ENCODE measurements at places on chromosomes 7 and 10.

DNA sequence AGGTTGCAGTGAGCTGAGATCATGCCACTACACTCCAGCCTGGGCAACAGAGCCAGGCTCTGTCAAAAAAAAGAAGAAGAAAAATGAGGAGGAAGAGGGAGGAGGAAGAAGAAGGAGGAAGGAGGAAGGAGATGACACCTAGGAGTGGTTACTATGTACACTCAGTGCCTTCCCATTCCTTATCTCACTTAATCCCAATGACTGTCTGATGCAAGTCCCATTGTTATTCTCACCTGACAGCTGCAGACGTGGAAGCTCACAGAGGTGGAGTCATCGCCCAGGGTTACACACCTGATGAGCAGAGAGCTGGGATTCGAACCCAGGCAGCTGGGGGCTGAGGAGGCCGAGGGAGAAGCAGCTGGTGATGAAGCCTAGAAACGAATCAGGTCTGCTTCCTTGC is 258.8 kb downstream of the SNX10 start:
- no peak for DNase-seq

DNA sequence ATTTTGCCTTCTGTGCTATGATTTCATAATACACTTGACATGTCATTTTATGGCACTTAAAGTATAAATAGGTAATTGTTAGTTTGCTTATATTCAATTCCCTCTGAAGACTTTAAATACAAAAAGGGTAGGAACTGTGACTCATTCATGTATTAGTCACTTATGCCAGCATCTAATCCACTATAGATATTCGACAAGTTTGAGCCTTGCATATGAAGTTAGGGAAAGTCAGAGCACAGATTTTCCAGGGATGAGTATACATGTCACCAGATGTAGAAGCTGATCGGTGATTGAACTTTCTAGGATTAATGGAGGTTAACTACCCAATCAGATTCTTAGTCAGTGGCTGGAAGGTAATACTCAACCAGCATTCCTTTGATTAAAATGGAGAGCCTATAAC is 1321.5 kb downstream of the XPNPEP1 start:
- DNase-seq: no peak

DNA sequence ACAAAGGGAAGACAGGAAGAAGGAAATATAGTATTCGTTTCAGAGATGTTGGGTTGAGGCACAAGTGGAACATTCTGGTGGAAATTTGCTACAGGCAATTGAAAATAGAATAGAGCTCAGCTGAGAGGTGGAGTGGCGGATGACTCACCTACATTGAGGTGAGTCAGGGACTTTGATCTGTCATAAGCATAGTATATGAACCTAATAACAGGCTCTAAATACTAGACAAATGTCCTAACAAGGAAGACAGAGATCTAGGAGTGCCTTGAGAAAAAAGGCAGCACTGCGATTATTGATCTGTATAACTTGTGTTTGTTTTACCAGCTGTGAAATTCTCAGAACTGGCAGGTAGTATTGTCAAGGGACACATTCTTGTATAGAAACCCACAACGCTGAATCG is 907 bp upstream of the IFRD1 start:
- peak; percentile 32 for DNase-seq

- no peak for DNase-seq
Measured at GRCh38 chr10:23364378-23364777, 19.8 kb upstream of the C10orf67 start.

GRCh38 chr10:29253690-29254029 is 35.2 kb upstream of the LYZL1 start:
- DNase-seq: no peak

- peak; percentile 30 for DNase-seq
Measured at GRCh38 chr10:63120554-63120953, 12.6 kb upstream of the NRBF2 start.

GRCh38 chr7:128409596-128410450 is at the start of gene IMPDH1:
TSS of gene IMPDH1 (minus strand) at chr7:128409982. CDS start at chr7:128409901, 81 bp downstream.
- peak; percentile 74 for DNase-seq

GRCh38 chr10:43861966-43862751 is 213.5 kb upstream of the ZNF32 start:
- peak; percentile 94 for DNase-seq

- DNase-seq: no peak
Measured at GRCh38 chr7:98784216-98784785, 85.5 kb downstream of the TMEM130 start.

GRCh38 chr10:59702347-59702746 is 7.3 kb downstream of the SLC16A9 start:
- no peak for DNase-seq

GRCh38 chr7:110061387-110061786 is 1029.5 kb upstream of the LRRN3 start:
- DNase-seq: no peak

DNA sequence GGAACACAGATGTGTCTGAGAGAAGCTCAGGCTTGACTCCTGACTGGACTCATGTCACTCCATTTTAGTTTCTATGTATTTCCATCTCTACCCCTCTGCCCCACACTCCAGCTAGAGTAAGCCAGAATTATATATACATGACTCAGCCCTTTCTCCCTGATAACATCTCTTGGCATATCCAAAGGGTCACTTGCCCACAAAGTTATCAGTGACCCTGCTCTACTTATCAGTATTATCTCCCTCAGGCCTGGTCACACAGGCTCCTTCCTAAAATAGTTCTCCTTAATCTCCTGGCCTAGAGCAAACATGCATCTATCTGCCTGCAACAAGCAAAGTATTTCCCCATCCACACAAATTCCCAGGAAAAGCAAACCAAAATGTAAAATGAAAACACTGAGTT is 598.3 kb downstream of the SUGCT start:
- no peak for DNase-seq

DNA sequence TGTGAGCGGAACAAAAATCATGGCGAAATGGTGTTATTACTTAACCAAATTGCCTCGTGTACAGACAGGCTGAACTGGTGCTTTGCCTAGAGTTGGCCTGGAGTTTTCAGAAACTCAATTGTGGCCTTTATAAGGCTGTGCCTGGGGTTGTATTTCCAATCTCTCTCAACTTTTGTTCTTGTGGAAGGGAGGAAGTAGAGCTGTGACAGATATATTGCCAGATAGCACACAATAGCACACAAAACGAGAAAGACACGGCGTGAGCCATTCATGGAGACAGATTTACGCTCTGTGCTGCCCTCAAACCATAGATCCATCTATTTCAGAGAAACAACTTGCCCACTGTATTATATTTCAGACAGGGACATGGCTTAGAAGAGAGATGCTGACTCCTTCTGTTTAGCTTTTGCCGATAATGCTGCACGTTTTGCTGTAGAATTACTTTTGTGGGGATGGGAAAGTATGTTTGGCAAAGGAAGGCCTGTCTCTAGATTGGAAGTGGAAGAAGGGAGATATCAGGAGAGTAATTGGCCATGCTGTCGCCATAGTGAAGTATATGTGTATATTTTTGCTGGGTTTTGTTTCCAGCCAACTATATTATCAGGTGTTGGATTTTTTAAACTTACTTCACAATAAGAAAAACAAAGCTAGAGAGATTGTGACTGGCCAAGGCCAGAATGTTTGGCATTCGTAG is 80.4 kb downstream of the AUTS2 start:
- DNase-seq: no peak

DNA sequence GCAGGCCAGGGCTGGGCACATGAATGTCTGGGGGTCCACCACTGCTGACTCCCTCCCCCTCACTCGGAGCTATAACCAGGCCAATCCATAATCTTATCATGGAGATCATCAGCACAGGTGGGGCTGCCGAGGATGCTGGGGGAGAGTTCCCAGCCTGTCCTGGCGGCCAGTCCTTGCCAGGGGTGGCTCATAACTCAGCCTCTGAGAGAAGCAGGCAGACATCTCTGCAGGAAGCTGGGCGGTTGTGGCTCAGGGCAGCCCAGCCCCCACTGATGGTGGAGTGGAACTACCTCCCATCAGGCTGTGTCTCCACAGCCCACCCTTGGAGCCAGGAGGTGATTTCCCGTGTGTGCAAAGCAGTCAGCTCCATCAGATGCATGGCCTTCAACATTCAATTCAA is 109.4 kb upstream of the ZNF92 start:
- no peak for DNase-seq

DNA sequence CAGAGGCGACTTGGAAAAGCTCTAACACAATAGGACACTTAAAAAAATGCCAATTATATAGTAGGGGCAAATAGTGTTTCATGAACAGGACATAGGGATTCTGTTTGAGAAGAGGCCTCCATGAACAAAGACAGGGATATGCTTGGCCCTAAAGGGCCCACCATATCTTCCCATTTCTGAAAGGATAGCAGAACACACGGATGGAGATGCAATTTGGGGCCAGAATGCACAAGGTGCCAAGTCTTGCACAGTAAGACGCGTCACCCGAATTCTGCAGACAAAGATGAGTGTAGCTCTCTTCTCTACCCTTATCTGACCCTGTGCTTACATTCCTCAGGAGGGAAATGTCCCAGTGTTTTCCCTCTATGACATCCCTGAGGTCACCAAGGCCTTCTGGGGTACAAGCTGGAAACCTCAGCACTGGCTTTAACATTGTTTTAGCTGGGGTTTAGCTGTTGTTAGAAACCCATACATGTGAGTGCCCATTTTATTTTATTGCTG is 12.8 kb downstream of the PRKCQ start:
- no peak for DNase-seq

GRCh38 chr7:113763226-113763625 is 155.6 kb downstream of the PPP1R3A start:
- DNase-seq: no peak

DNA sequence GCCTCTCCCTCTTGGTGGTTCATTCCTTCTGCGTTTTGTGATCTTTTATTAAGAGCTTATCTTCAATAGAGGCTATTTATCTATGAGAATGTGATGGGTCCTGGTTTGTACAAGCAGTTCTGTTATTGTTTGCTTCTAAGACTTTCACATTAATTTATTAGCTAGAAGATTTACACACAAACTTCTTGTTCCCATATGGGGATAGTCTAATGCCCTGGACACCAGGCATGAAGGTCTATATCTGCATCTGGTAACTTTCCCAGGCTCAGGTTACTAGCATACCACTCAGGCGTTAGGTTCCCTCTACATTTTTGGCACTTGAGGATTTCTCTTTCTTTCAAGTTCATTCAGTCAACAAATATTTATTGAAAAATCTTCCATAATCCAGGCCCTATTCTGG is 7.7 kb downstream of the XPNPEP1 start:
- no peak for DNase-seq

GRCh38 chr10:24303522-24304310 is 94.8 kb downstream of the KIAA1217 start:
- DNase-seq: no peak

DNA sequence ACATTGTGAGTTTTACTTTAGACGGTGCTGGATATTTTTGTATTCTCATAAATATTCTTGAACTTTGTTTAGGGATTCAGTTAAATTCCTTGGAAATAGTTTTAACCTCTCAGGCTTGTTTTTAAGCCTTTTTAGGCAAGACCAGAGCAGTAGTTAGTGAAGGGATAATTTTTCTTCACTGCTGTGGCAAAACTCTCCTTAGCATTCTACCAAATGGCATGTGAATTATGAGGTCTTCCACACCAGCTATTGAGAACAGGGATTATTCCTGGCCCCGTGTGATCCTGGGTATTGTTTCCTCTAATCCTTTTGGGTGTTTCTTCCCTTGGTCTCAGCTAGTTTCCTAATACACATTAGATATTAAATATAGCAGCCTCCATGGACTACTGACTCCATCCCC is 46.2 kb downstream of the CCDC71L start:
- DNase-seq: no peak

- no peak for DNase-seq
Measured at GRCh38 chr7:16838386-16838785, 33.6 kb upstream of the AGR2 start.

DNA sequence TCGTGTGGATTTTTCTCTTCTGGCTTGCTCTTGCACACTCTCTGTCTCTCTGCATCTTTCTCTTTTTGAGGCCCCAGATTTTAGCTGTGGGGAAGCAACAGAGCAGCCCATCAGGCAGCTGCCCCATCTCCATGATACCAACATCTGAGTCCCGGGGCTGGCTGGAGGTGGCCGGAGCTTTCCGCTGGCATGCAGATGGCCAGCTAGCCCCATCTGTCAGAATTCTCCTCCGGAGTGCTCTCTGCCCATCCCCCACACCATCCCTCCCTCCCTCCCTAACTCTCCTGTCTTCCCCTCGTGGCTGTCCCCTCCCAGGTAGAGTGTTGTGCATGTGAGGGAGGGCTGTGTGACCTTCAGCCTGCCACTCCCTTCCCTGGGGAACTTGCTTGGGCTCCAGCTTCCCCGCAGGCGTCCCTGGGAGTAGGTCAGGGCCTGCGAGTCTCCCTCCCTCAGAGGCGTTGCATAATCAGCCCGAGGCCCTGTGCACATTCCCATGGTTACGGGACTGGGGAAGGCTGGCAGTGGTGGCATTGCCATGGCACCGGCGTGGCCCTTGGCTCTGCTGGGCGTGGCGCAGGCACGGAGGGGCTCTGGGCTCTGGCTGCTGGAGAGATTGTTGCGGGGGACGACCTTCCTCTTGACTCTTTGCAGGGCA is 24.7 kb downstream of the GHRHR start:
- no peak for DNase-seq

- no peak for DNase-seq
Measured at GRCh38 chr7:2269991-2270460, 28.0 kb downstream of the NUDT1 start.

DNA sequence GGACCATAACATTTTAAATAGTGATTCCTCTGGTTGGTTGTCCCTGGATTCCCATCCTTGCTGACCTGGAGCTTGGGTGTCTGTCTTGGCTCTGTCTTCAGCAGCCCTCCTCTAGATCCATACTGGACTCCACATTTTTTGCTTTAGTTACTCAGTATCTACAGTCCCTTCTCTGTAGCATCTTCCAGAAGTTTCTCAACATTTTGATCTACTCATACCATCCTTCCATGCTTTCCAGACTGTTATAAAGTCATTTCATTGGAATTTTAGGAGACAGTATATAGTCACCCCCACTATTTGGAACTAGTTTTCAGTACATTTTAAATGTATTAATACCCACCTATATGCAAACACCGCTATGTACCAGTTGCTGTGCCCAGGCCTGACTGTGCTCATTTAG is 25.8 kb downstream of the APBB1IP start:
- DNase-seq: no peak

- DNase-seq: no peak
Measured at GRCh38 chr10:71700731-71701368, 18.7 kb downstream of the C10orf105 start.

- no peak for DNase-seq
Measured at GRCh38 chr7:22240904-22241571, 115.9 kb downstream of the RAPGEF5 start.

All from MG63 (cell line).